ENCODE measurements at places on chromosomes 1 and 21.

- DNase-seq: no peak
These were observed 9.0 kb downstream of the TRIM67 start for GRCh38 chr1:231170875-231171274.

DNA sequence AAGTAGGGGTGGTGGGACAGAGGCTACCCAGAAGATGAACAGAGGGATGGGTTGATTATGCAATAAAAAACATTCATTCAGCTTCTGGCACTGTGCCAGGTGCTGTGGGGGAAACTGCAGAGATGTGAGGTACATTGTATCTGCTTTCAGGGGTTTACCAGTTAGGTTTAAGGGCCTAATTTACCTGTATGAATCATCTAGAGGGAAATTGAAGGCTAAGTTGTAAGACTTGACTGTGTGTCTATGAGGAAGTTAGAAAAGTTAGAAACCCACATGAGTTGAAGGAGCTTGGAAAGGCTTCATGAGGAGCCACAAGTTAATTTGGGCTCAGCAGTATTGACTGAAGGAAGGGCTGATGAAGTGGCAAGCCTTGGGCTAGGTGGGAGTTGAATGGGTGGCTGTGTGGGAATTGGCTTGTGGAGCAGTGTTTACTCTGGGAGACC lies 36.7 kb upstream of the APOBEC4 start:
- DNase-seq: no peak

GRCh38 chr1:150168960-150169601 lies 19.4 kb downstream of the PLEKHO1 start:
- DNase-seq: peak; percentile 76

DNA sequence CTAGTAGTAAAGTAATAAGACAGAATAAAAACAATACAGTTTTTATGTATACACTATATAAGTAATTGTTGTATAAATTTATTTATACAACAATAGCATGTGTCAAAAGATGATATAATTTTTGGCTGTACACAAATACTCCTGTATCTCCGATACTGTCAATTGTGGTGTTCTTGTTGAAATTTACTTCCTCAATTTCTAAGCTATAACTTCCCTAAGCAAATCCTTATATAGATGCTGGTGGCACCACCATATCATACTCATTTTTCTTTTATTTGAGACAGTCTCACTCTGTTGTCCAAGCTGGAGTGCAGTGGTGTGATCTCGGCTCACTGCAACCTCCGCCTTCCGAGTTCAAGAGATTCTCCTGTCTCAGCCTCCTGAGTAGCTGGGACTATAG lies 141.0 kb upstream of the HP1BP3 start:
- DNase-seq: no peak

DNA sequence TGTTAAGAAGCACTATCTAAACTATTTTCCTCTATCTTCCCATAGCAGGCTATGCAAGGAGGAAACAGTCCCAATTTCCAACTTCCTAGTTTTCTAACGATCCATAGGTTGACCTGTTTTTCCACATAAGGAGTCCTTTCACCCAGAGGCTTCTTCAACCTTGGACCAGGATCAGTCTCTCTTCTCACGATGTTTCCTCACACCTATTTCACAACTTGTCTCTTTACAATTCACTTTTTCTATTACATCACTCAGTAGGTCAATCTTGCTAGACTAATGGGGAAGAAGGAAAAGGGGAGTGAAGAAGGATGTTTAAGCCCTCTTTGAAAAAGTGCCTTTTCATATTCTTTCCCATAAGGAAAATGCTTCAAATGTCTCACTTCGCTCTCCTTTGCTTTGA lies 15.9 kb downstream of the PALMD start:
- DNase-seq: no peak

DNA sequence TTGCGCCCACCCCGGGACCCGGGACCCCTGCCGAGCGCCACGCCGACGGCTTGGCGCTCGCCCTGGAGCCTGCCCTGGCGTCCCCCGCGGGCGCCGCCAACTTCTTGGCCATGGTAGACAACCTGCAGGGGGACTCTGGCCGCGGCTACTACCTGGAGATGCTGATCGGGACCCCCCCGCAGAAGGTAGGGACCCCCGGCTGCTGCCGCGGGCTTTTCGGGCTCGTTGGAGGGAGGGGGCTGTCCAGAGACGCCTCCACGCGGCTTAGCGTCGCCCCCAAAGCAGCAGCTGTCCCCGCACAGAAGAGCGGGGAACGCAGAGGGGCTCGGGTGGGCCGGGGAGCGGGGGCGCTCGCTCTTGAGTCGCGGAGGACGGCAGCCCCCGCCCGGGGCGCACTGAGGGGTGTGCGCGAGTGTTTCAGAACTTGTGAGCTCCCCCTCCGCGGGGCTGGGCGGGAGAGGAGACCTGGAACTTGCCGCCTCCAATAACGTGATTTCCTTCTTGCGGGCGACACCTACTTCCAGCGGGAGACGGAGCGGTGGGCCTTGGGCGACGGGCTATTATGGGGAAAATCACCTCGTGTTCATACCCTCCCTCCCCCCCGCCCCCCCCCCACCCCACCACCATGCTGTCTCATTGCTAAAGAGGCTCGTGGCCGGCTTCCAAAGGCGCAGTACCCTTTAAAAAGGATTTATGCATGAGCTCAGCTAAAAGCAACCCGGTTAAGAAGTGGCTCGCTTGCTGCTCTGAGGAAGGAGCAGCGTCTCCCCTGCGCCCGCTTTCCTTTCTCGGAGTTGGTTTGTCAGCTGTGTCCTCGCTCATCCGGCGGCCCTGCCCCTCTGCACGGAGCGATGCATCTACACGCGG lies 664 bp downstream of the BACE2 start:
- DNase-seq: peak; percentile 22

DNA sequence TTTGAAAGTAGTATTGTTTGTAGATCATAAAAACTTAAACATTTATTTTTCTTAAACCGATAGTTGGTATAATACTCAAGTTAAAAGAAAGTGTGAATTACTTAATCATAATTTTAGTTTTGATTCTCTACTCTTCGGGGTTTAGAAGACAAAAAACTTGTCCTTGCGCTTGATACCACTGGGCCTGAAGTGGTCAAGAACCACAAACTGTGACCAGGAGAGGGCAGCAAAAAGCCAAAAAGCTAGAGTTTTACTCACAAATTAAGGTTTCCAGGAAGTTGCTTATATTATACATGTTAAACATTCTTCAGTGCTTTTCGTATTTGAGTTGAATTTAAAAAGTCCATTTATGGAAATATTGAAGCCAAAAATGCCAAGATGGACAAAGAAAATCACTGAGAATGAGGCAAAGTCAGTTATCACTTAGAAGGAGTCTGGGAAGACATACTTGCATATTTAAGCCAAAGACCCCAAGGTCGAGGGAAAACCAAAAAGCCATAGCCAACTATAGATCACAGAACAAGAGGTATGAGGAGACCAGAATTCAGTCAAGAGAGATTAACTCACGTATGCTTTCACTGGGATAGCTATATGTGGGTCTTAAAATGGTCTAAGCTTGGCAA lies 34.2 kb downstream of the EFCAB7 start:
- peak; percentile 11 for DNase-seq

DNA sequence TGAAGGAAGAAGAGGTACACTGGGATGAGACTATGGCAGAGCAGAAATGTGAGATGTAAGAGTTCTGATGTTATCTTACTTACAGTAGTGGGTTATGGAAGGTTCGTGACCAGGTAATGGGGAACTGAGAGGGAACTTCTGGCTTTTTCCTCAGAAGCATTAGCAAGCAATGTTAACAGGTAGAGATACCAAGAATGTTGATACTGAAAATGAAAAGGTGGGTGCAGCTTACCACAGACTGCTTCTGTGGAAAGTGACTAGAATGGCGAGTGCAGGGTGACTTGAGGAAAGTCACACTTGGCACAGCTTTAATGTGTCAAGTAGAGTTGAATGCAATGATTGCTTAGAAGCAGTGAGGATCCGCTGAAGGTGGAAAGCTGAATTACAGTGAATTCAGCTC lies 70.8 kb downstream of the PLA2G4A start:
- no peak for DNase-seq

- peak; percentile 11 for DNase-seq
These were observed 30.2 kb upstream of the DDX59 start for GRCh38 chr1:200699871-200700270.

GRCh38 chr1:207920444-207921021 lies 9.6 kb upstream of the CD34 start:
- no peak for DNase-seq

Measured in hepatic stellate cell (primary cell).